Activated T-helper 17 cell treated with anti-CD3 and anti-CD28 coated beads, Interleukin-2, amount 50 U/mL, for 72 hours (primary cell): ENCODE measurements at places on chromosomes 12 and 14. TPM values are rescaled to one million over a fixed set of nuclear protein-coding genes. Genes with fewer than 3 reads are reported as not detected.

DNA sequence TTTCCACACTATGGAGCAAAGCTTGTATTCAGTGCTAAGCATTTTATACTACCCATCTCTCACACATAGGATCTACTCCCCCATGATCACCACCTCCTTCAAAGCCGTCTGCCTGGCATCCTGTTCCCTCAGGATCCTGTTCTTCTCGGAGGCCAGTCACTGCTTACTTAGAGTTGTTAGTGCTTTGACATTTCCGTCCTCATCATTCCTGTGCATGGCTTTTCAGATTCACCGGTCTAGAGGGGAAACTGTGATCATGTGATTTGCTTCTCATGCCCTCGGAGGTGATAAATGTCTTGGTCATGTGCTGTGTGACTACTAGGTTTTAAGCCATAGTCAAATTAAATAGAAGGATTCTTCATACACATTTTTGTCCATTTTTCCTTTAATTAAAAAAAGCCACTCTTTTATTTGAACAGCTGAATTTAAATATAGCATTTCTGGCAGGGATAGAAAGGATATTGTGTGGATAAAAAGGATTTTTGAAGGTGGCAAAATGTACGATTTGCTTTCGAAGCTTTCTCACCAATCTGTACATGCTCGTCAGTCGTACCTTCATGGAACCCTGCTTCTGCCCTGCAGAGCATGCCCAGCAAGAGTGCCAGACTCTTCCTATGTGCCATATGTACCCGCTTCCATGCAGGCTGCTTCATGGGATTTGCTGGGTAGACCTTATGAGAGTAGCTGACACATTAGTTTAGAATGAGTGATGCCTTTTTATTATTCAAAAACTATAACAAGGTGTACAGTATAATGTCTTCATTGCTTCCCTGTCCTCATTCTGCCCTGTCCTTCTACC, 53.3 kb downstream of the BMAL2 start:
- ATAC-seq, result no peak

DNA sequence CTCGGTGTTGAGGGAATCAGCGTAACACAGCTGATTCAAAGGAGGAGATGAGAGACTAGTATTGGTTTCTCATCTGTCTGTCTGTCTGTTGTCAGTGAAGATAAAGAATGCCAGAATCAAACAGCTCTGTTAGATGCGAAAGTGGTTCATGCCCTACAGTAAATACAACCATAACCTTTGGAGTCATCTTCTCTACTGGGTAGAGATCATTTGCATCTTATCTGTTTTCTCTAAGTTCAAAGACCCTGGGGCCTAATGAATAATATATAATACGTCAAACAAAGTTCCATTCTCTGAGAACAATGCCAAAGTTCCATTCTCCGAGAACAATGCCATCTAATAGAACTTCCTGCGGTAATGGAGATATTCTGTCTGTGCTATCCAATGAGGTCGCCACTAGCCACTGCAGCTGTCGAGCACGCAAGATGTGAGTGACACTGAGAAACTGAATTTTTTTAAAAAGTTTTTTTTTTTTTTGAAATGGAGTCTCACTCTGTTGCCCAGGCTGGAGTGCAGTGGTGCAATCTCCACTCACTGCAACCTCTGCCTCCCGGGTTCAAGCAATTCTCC, 6.6 kb downstream of the IL31 start:
- ATAC-seq, result peak; percentile 18

- ATAC-seq, result peak; percentile 89
Measured at GRCh38 chr12:14239350-14239934, 126.0 kb upstream of the ATF7IP start.

GRCh38 chr12:5096241-5096924, 52.7 kb downstream of the KCNA5 start:
- ATAC-seq, result no peak

DNA sequence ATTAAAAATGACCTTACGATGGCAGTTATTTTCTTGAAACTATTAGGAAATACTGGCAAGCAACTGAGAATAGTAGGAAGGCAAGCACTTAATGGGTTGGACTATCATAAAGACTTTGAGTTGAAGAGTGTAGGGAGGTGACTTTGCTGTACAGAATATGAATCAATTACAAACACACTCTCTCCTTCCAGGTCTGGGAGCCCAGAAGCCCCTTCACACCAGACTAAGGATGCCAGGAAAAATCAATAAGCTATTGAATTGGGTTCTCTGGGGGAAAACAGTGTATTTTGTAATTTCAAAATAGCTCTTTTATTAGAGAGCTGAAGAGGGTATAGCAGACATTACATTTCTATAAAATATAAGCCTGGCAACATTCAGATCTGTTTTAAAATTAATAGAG, 736.4 kb downstream of the NOVA1 start:
- ATAC-seq, result no peak

DNA sequence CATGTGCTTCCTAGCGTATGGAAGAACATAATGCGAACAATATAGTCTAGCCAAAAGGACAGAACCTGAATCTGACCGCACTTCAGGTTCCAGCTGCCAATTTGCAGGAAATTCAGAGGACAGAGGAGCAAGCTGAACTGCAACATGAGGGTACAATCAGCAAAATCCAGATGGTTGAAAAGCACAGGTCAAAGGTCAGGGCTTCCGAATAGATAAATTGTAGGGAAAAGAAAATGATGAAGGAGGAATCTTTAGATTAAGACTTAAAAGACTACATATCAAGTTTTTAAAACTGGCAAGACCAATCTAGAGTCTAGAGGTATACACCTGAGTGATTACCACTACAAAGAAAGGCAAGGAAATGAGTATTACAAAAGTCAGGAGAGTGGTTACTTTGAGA, 42.1 kb upstream of the SELPLG start:
- no peak for ATAC-seq

DNA sequence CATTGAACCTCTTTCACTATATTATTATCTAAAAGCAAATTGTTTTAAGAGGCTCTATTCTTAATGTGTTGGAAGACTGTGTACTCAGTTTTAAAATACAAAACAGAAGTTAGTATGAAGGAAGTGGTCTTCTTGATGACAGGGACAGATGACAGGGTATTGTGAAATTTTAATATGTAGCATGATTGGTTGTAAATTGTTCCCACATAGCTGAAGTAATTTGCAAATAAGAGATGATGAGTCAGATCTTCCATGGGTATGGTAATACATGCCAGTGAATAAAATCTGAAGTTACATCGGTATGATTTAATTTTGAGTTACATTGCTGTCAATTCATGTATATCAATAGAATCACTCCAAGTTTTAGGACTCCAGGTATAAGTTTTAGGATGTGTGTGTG, 454.8 kb downstream of the AEBP2 start:
- peak; percentile 67 for ATAC-seq

DNA sequence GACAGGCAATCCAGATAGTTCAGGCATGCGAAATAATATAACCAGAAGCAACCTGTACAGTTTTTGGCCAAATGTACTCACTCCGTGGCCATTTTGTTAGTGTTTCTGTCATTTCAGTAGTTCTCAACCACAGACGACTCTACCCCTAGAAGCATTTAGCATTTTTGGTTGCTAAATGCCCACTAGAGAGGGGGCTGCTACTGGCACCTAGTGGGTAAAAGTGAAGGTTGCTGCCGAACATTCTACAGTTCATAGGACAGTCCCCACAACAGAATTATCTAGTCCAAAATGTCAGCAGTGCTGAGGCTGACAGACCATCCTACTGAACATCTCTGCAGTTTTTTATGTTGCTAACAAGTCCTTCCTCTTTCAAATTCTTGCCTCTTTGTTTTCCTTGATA, 107.4 kb downstream of the TSHR start:
- peak; percentile 29 for ATAC-seq

- ATAC-seq, result peak; percentile 33
Measured at GRCh38 chr12:57243521-57244311, 7.3 kb downstream of the STAC3 start.

DNA sequence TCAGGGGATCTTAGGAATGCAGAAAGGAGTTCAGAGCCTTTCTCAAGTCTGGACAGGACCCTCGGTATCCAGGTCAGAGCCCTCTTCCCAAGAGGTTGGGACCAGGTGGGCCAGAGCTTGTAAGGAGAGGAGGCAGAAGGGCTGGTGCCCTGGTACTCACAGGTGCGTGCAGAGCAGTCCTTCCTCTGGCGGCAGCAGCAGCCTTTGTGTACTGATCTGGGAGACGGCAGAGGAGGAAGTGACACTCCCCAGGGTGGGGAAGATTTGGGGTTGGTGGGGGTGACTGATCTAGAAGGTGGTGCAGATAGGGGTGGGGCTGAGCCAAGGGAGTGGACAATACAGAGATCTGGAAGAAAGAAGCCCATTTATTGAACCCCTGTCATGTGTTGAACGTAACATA, at the start of gene ITGB7:
TSS of gene ITGB7 (minus strand) at position 210 of the 400 bp plus-strand sequence. CDS start 6,808 bp downstream, outside the sequence.
- ATAC-seq, result peak; percentile 55

DNA sequence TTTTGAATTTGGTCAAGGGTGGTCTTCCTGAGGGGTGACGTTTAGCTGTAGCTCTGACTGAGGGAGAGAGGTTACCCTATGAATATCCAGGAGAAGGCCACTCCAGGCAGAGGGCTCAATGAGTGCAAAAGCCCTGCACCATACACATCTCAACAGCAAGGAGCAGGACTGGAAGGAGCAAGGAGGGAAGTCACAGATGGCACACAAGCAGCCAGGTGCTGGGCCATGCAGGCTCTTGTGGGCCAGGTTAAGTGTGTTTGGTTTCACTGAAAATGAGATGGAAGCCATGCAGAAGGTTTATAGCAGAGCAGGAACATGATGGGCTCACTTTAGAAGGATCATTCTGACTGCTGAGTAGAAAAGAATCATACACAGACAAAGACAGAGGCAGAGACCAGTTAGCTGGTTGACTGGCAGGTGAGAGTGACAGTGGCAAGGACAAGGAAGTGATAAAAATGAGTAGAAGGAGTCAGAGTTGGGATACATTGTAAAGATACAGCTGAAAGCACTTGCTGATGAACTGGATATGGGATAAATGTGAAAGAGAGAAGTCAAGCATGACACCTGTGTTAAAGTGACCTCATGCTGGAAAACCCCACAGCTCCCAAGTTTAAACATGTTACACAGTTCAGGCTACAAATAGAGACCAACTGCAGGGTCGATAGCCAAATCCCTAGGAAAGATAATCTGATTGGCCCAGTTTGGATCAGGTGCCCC, 81.2 kb downstream of the PRKD1 start:
- no peak for ATAC-seq

The PLCZ1 gene
- not detected for total RNA-seq
